T-helper 17 cell (primary cell): ENCODE measurements at places on chromosomes 3 and 15. TPM values are rescaled to one million over a fixed set of nuclear protein-coding genes. Genes with fewer than 3 reads are reported as not detected.

- DNase-seq: no peak
These were observed 45.1 kb downstream of the NOX5 start for GRCh38 chr15:69059557-69059943.

- no peak for DNase-seq
These were observed 1.1 kb upstream of the CD200R1 start for GRCh38 chr3:112976001-112976400.

DNA sequence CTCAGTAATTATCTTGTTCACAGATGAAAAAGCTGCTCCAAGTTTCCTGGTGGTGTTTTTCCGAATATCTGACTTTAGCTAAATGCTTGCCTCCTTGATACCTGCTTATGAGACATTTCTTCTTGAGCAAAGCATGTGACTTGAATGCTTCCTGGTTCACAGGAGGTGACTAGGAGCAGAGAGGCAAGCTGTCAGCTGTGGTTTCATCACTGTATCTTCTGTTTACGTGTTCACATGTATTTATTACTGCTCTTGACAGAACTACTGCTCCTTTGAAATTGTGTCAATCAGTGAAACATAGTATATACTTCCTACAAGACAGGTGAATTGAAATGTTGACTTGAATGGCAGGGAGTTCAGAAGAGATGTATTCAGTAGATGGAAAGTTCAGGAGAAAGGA lies 8.9 kb upstream of the SPPL2A start:
- DNase-seq: no peak

- DNase-seq: no peak
These were observed 59.6 kb upstream of the NEDD4 start for GRCh38 chr15:56053046-56053400.

- DNase-seq: no peak
These were observed 24.4 kb downstream of the PCSK6 start for GRCh38 chr15:101464999-101465669.

- no peak for DNase-seq
These were observed at the start of gene GXYLT2 for GRCh38 chr3:72887705-72888545. Gene GXYLT2, plus strand, starts transcription at chr3:72888046. Its CDS starts 188 bp downstream, at chr3:72888234.

GOLGA8T gene
- total RNA-seq: 0.26 TPM

PARP6 gene
- 109 TPM for total RNA-seq

TM4SF18 gene
- not detected for total RNA-seq

GOLGA8G gene
- total RNA-seq: not detected

TOMM70 gene
- total RNA-seq: 23.6 TPM

SERPINI2 gene
- total RNA-seq: not detected

SLC12A1 gene
- not detected for total RNA-seq
